ENCODE measurements at places on chromosomes 2 and 18. TPM values are rescaled to one million over a fixed set of nuclear protein-coding genes. Genes with fewer than 3 reads are reported as not detected.

Gene TNFAIP6
- 0.93 TPM for polyA plus RNA-seq

Gene ZBTB7C
- polyA plus RNA-seq, result 17.0 TPM

DNA sequence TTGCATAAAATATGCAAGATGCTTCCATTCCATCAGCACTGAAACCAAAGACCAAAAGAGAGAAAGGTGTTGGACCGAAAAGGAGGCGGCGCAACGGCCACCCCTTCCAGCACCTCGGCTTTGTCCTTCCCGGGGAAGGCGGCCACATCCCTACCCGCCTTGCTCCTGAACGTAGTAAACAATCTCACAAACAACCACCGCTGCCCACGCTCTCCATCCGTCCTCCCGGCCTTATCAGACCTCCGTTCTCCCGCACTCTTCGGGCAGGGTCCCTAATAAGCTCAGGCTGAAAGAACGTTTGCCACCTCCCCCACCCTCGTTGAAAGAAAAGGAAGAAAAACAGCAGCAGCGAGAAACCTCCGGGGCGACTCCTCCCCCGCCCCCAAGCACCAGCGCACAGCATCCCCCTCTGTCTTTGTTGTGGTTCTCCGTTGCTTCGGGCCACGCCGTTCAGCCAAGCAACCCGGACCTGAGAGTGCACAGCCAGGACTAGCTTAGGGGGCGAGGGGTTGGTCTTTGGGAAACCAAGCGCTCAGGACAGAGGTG is 4.4 kb downstream of the EVX2 start:
- no peak for DNase-seq

DNA sequence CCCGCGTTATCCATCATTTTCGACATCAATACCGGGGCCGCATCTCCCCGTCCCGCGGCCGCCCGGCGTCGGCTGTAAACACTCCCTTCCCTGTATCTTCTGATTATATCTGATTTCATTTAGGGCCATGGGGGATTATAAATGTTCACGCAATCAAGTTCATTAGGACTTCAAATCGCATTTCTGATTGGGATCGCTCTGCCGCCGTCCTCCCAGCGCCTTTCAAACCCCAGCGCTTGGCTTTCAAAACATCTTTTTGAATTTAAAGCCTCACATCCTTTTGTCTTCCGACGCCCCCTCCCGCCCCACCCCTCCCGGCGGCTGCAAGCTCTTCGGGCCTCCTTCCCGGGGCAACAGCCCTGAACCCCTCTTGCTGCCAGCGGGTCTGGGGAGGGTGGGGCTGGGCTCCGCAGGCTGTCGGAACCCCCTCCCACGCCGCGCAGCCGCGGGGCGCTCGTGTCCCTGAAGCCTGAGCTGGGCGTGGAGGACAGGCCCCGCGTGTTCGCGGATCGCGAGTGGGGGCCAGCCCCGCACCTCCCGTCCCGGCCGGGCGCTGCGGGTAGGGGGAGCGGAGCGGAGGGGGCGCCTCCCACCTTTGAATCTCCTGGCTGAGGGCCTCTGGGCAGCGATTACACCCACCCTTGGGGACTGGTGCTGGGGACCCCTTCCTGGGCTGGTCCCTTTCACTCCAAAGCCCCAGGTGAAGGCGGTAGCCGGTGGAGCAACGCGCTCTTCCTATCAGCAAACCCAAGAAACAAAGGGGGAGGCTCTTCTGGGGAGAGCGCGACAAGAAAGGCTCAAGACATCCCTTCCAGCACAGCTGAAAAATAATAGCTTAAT is 11.3 kb upstream of the GBX2 start:
- DNase-seq, result no peak

Gene FEZ2
- polyA plus RNA-seq, result 90.9 TPM

- DNase-seq, result no peak
These were observed 537 bp upstream of the ZC3H15 start for GRCh38 chr2:186485576-186485870.

- DNase-seq, result no peak
These were observed 36.5 kb downstream of the GPD2 start for GRCh38 chr2:156472686-156473085.

- DNase-seq, result no peak
These were observed 67.3 kb downstream of the ASB1 start for GRCh38 chr2:238493880-238494572.

DNA sequence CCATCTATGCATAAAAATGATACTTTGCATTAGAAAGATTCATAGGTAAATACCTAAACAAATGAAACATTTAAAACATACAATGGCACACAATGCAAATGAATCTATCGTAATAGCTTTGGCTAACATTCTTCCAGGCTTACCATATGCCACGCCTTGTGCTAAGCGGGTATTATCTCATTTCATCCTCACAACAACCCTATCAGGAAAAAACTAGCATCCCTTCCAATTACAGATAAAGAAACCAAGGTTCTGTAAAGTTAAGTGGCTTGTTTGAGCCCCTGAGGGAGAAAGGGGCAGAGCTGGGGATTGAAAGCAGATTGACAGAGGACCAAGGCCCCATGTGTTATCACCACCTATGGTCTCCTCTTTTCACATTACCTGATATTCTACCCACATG is 145.4 kb upstream of the ETAA1 start:
- DNase-seq, result no peak

GRCh38 chr2:8003462-8004075 is 678.3 kb upstream of the ID2 start:
- DNase-seq, result no peak

- no peak for DNase-seq
These were observed 104.3 kb upstream of the CCDC195 start for GRCh38 chr2:224820283-224820991.

Gene GPR45
- polyA plus RNA-seq, result not detected

- DNase-seq, result no peak
These were observed 9.1 kb upstream of the AP1S3 start for GRCh38 chr2:223846515-223846914.

Gene POTEI
- polyA plus RNA-seq, result 0.17 TPM

DNA sequence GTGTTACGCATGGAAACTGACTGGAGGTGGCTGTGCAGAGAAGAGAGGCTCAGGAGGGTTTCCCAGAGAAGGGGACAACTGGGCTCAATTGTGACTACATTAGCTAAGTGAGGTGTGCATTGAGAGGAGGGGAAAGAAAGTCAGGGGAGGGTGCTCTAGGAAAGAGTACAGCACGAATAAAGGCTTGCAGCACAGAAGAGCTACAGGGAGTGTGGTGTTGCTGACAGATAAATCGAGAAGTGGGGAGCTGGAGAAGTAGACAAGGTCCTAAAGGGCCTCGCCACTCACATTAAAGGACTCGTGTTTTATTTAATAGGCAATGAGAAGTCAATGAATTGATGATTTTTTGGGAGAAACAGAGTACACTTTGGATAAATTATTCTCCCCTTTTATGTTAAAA is 65.7 kb upstream of the CTAGE1 start:
- DNase-seq, result no peak

- DNase-seq, result no peak
These were observed 103.0 kb downstream of the ANKRD44 start for GRCh38 chr2:197207598-197207997.

GRCh38 chr18:41687138-41687537 is 267.9 kb upstream of the PIK3C3 start:
- DNase-seq, result no peak
